Activated T-cell treated with anti-CD3 and anti-CD28 coated beads, Interleukin-2, amount 50 U/mL, for 72 hours (primary cell): ENCODE measurements at places on chromosomes 2 and 18. TPM values are rescaled to one million over a fixed set of nuclear protein-coding genes. Genes with fewer than 3 reads are reported as not detected.

DNA sequence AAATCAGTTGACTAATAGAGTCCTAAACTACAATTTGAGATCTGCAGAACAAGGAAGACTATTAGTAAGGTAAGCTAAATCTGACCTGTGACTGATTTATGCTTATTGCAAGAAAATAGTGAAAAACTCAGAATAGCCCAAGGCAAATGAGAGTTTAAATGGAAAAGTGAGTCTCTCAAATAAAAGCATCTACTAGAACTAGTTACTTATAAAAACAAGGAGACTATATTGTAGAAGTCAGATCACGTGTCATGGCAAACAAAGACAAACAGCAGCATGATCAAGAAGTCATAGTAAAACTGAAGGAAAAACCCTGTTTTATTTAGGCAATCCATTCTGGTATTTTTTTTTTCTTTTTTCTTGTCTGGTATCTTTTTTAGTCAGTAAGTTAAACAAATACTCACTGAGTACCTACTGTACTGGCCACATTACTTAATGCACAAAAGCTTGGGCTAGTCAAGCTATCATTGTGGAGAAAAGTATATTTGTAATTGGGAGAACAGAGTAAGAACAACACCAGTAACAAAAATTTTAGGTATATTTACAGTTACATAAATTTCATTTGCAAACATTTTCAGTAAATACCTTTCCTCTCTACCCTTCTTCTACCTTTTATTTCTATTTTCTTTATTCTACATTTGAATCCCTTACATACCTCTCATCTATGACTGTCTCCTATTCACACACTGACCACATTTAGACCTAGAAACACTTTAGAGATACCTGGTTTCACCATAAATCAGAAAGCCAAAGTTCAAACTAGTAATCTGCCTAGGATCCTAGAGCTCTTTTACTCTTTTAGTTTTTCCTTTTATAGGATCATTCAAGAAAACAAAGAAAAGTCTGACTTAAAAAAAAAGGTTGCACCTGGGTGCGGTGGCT lies 23.7 kb downstream of the CCDC88A start:
- H3K27me3 ChIP-seq = no peaks in the 10 kb centered on the region
- no peak overlapping the region for H3K27ac ChIP-seq
- H3K36me3 ChIP-seq = peaks cover 2% of the 10 kb centered on the region
- no peak for DNase-seq
- H3K4me1 ChIP-seq = no peaks in the 10 kb centered on the region

- H3K27ac ChIP-seq = no peak overlapping the region
- H3K4me3 ChIP-seq = no peak overlapping the region
- DNase-seq = no peak
- H3K36me3 ChIP-seq = peaks cover 3% of the 10 kb centered on the region
These were observed 794.4 kb upstream of the ID2 start for GRCh38 chr2:7887441-7887840.

The RABL2A gene
- total RNA-seq = 11.4 TPM

DNA sequence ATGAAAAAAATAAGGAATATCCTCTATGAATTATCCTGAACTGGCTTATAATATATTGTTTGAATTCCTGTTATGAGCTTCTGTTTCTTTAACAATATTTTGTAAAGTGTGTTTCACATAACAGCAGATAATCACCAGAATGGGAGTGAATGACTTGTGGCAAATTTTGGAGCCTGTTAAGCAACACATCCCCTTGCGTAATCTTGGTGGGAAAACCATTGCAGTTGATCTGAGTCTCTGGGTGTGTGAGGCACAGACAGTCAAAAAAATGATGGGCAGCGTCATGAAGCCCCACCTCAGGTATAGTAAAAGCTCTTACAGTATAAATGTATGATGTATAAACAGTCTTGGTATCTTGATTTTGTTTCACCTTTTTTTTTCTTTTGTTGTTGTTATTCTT lies 5.9 kb downstream of the GEN1 start:
- H3K27me3 ChIP-seq = no peaks in the 10 kb centered on the region
- H3K36me3 ChIP-seq = peaks cover 18% of the 10 kb centered on the region
- H3K27ac ChIP-seq = no peak overlapping the region

The PRSS56 gene
- 0.39 TPM for total RNA-seq

DNA sequence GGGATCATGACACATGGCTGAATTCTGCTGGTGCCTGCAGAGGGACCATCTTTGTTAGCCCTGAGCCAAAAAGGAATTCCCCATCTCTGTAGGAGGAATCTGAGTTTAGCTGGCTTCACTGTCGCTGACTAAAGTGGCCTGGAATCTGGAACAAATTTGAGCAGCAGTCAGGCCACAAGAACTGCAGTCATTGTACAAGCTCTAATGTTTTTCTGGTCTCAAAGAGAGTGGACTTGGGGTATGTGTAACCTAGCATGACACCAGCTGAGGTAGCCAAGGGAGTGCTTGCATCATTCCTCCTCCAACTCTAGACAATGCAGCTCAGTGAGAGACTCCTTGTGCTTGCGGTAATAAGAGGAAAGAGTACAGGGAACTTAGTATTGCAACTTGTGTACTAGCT lies 539.1 kb upstream of the LRRTM4 start:
- H3K4me1 ChIP-seq = no peaks in the 10 kb centered on the region
- no peak for DNase-seq
- no peaks in the 10 kb centered on the region for H3K27me3 ChIP-seq
- peaks cover 2% of the 10 kb centered on the region for H3K36me3 ChIP-seq

GRCh38 chr2:165637396-165637795 lies 156.7 kb downstream of the GALNT3 start:
- no peak overlapping the region for H3K27ac ChIP-seq
- no peaks in the 10 kb centered on the region for H3K27me3 ChIP-seq
- no peaks in the 10 kb centered on the region for H3K4me1 ChIP-seq
- no peaks in the 10 kb centered on the region for H3K36me3 ChIP-seq
